ENCODE measurements at places on chromosomes 11 and 22.

DNA sequence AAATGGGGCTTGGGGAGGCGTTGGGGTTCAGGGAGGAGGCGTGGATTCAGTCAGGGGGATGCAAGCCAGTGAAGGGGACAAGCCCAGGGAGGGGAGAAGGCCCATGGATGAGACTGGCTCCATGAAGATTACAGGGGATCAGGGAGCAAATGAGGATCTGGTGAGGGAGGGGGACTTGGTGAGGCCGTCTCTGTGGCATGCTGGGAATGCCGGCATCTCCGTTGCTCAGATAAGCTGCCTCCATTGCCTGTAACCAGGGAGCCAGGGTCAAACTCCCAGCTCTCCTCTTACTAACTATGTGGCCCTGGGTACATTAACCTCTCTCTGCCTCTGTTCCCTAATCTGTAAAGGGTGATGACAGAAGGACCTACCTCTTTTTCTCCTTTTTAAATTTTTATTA, 38.7 kb downstream of the TPBGL start:
- DNase-seq = no peak

- DNase-seq = no peak
Measured at GRCh38 chr11:134151083-134151747, 72.6 kb downstream of the NCAPD3 start.

- no peak for DNase-seq
Measured at GRCh38 chr11:86186386-86186785, 58.2 kb upstream of the EED start.

DNA sequence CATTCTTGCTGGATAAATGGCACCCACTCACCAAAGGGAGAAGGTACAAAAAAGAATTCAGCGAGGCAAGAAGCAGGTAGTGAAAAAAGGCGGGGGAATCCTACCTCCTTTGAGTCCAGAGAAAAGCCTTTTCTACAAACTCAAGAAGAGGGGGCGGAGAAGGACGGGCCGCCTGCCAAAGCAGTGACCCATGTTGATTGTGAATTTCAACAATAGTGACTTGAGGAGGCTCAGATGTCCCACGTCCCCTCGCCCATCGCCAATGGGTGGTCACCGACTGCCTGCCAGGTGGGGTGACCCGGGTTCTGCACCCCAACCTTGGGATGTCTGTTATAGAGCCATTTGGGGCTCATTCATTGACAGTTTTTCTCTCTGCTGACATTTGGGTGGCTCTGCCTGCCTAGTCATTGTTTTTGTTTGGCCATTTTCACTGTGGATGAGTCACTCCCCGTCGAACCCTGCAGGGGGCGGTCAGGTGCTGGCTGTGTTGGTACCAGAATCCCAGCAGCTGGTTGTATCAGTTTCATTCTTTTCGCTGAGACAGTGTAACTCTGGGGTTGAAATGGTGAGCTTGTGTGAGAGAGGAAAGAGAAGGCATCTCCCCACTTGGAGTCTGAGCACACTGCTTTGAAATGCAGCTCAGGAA, 163.4 kb upstream of the NCAM1 start:
- peak; percentile 20 for DNase-seq

DNA sequence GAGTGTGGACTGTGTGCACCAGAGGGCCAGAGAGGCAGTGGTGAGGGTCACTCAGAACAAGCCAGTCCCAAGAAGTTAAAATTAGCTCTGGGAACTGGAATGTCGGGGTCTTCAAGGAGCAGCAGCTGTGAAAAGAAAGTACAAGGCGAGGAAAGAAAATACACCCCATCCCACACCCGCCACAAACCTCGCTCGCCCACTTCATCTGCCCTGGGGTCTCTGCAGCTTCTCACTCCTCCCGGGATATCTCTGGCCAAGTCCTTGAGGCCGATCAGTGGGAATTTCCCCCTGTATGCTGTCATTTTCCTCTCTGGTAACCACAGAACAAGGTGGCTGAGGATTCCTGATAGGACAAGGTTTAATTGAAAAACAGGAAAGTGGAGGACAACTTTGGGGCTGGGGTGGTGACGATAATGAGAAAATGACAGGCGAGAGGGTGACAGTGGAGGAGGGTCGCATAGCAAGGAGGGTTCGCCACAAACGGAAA, 36.3 kb upstream of the TIMP3 start:
- no peak for DNase-seq

DNA sequence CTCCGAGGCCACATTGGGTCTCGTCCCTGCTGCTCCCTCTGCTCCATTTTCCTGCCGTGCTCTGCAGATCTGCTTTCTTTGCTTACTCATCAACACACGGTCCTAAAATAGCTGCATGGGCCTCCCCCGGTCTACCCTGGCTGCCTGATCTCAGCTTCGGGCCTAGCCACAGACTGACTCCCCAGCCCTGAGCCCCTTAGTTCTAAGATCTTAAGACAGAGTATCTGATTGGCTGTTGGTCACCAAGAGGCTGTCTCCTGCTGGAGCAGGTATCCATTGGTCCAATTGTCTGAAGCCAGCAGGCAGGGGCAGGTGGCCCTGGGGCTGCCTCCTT, 53.7 kb upstream of the NECTIN1 start:
- DNase-seq = no peak

DNA sequence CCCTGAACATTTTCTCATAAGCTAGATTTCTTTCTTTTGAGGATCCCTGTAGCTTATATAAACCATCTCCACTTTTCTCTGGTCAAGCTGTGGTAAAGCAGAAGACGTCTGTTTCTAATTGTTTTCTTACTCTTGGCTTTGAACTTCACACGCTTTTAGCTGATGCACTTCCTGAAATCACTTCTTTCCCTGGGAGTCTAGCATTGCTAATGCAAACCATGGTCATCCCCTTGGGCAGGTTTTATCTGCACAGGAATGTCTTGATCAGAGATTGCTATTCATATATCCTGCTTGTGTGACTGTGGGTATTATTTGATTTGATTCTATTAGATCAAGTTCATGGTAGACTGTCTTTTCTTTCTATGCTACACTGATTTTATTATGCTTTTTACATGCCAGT, 199.2 kb upstream of the POU2AF2 start:
- DNase-seq = no peak

DNA sequence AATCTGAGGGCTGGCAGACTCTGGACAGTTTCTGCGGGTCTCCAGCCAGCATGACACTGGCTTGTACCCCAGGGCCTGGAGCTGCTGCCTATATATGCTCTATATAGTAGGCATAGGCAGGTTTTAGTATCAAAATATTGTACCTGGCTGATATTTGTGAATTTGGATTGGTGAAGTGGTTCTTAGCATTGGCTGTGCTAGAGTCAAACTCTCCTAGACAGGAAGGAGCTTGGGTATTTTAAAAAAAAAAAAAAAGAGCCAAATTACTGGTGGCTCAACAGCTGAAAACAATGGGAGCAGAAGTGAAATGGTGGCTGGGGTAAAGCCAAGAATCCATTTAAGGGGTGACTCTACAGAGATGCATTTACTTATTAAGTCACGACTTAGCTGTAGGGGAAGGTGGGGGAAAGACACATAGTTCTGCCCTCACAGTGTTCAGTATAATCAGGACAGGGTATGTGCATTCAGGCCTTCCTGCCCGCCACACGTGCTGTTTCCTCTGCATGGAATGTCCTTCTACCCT, 11.0 kb upstream of the MTFP1 start:
- DNase-seq = no peak

DNA sequence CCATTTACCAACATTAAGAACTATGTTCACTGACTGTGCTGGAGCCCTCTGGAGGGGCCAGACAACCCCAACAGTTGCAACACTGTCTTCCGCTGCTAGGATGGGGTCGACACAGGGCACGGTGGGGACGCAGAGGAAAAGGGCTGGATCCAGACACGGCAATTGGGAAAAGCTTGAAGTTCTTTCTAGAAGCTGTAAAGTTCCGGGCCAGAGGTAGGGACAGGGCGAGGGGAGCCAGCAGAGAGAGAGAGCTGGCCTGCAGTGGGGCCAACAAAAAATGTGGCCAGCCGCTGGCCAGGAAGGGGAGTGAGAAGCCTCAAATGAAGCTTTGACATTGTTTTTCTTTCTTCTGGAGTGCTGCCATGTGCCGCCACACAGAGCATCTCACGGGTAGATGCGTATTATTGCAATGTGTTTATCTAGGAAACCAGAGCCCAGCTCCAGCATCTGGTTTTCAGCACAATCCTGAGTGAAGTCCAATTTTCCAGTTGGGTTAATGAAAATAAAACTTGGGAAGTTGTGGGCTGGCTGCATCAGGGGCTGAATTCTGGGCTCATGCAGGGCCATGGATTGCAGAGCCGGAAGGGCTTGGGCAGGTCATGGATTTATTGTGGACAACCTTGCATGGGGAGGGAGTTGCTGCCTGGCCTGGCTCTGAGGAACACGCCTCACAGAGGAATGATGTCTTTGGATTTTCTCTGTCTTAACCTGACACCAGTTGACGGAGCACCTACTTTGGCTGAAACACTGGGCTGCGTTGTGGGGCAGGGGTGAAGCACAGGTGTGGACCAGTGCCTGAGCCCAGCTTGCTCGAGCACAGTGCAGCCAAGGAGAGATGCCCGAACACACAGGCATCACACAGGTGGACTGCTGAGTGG, 67.6 kb upstream of the AMPD3 start:
- DNase-seq = no peak

DNA sequence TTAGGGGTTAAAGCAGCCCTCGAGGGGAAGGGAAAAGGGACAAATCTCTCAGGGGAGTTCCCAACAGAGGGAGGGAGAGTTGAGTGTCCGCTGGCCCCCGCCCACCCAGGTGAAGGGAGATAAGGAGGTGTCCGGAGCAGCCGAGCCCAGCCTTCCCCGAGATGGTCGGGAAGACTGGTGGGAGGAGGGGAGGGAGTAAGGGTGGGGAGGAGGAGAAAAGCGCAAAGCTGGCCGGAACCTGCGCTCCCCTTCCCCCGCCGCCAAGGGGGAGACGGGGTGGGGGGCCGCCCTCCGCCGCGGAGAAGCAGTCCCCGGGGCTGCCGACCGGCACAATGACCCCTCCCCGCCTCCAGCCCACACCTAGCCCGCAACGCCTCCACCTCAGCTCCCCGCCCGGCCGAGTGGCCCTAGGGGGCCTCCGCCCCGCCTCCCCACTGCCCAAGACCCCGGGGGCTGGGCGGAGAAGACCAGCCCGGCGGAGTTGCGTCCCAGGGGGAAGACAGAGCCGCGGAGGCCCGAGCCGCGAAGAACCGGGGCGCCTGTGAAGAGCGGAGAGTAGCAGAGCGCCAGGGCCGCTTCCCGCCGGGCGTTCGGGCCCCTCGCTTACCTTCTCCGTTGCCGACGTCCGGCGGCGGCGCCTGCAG, 479 bp downstream of the RSF1 start:
- DNase-seq = peak; percentile 60

DNA sequence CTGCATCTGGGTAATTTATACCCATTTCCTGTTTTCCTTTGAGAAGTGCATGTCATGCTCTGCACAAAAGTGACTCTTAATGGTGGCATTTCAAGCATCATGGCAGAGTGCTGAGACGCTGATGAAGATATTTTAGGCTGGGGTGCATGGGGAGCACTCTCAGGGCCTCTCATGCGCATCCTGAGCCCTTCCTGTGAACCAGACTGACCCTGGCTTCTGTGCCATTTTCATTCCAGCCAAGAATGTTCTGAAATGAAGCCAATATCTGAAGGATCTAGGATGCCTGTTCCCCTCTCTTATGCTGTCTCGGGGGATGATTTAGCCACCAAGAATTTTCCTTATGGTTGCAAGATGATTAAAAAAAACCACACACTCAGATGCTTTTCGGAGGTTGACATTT, 61.5 kb downstream of the MIAT start:
- peak; percentile 77 for DNase-seq

DNA sequence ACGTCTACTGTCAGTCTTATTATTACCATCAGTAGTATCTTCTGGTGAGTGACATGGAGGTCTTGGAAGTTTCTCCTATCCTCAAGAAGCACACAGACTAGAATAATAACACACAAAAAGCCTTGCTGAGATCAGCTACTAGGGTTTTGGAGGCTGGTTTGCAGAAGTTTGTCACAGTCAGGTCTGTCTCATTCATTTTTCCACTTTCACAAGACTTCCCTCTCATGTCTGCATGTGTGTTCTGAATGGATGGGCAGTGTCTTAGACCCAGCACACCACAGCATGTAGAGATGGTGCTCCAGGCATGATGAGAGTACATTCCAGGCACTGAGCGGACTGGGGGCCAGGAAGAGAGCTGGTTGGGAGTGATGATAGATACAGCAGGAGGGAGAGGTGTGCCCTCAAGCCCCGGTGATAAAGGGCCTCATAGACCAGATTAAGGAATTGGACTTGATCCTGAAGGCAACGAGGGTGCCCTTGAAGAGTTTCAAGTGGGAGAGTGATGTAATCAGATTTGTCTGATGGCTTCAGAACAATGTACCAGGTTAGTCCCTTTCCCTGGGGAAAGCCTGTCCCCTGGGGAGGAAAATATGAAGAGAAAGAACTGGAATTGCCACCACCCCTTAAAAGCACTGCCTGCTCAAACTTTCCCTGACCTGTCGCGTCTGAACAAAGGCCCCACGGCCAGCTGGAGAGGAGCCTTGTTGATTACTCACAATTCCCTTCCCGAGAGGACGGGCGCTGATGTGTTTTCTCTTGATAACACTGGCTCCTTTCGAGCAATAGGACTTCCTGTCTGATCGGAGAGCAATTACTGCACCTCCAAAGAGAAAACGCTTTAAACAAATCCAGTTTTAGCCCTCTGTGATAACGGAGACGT, 45.1 kb upstream of the LMO2 start:
- DNase-seq = no peak

GRCh38 chr22:31278151-31278621, 14.1 kb downstream of the PIK3IP1 start:
- DNase-seq = no peak

- no peak for DNase-seq
Measured at GRCh38 chr22:28883917-28884746, 760 bp downstream of the ZNRF3 start.

GRCh38 chr22:50641696-50642607, 14.0 kb upstream of the ARSA start:
- no peak for DNase-seq

GRCh38 chr11:40054631-40055030, 1404.8 kb downstream of the LRRC4C start:
- DNase-seq = no peak

GRCh38 chr11:66022401-66023185, 3.7 kb downstream of the CATSPER1 start:
- no peak for DNase-seq

GRCh38 chr11:70548976-70549375, 150.6 kb downstream of the CTTN start:
- DNase-seq = no peak

- DNase-seq = no peak
Measured at GRCh38 chr11:102251423-102251822, 65.9 kb upstream of the BIRC3 start.

GRCh38 chr11:83918476-83918875, 632.3 kb upstream of the CCDC90B start:
- no peak for DNase-seq

DNA sequence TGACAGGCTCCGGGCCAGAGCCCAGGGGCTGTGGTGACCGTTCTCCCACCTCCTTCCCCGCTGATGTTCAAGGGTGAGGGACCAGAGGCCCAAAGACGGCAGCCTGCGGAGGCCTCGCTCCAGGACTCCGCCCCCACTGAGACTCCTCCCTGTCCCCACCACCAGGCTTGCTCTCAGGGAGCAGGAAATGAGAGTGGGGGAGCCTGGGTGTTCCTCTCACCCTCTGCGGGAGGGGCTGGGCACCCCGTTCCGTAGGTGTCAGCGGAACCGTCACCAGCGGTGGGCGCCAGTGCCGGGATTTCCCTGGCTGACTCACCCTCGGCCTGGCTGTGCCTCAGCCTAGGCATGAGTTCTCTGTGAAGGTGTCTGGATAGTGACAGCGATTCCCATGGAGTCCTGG, 15.7 kb downstream of the DAGLA start:
- DNase-seq = no peak
